Right hindlimb (tissue), 1 donor: ENCODE measurements at places on chromosomes 7 and 10.

- peak; percentile 48 for DNase-seq
Observed at GRCh38 chr7:128215739-128216138, 25.3 kb upstream of the LEP start.

GRCh38 chr7:134515569-134516468 lies 11.5 kb upstream of the AKR1B10 start:
- DNase-seq, result no peak

DNA sequence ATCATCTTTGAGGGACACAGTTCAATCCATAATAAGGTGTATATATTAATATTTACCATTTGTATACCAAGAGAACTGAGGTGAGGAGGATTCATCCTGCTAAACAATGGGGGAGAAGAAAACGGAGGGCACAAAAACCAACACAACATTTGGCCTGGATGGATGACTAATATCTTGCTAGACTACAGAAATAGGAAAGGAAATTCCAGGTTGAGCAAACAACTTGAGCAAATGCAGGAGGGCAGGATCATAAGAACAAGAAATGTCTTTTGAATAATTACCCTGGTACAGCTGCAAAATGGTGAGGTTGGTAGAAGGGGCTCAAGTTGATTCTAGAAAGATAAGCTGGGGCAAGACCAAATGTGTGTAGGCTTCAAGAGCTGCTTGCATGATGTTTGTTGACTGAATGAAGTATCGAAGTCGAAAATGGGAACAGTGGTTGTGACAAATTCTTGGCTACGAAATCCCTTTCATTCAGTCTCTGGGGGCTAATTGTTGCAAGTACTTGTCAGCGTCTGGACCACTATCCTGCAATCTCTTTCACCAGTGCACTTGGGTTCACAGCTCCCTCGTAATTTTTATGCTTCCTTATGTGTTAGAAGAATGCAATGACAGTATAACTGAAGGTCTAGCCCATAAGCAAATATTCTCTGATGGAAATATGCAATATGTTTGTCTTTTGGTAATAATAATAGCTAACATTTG lies 176.2 kb downstream of the PTEN start:
- DNase-seq, result no peak

DNA sequence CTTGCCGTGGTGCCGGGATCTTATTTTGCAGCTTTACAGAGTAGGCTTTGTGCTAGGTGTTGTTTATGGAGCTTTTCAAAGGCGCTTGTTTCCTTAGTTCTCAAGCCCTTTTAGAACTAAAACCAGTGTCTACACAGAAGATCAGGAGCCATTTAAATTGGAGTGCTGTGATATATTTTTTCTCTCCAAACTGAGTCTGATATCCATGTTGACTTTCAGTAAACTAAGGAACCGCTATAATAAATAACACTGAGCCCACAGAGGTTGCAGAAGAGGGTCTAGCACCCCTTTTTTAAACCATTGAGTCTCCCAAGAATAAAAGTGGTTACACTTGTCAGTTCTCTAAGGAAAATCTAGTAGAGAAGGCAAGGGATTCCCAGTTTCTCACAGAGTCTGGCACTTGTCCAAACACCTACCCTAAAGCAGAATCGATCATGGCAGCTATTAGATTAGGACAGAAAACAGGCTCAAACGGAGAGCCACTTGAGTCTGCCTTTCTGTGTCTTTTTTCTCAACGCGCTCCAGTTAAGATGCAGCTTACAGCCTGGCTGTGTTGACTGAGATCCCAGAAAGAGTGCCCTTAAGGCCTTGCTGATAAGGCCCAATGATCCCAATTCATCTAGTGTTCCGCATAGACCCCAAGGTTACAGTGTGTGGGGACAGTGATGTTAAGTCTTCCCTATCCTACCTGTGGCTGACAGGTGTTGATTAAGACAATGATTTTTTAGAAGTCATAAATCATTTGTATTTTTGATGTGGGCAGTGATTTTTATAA lies 804 bp downstream of the TMEM106B start:
- DNase-seq, result peak; percentile 24

GRCh38 chr7:70132852-70133690 lies 534.8 kb downstream of the AUTS2 start:
- DNase-seq, result no peak
